T1000 (cell line): ENCODE measurements at places on chromosomes 1 and 21.

GRCh38 chr1:40984531-40984930 lies 5.0 kb downstream of the CTPS1 start:
- DNase-seq = no peak

DNA sequence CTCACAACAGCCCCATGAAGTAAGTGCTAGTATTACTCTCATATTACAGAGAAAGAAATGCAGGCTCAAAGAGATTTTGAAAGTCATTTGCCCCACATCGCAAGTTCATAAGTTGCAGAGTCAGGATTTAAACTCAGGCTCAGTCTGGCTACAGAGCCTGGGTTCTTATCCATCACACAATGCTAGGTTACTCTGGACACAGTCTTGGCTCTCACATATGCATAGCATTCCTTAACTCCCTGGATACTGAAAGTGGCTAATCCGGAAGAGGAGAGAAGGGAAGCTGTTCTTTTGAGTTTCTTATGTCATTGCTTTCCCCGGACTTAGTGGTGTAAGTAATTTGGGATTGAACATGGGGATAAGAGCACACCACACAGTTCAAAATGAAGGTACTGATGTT lies 357.4 kb upstream of the PLXNA2 start:
- DNase-seq = no peak

DNA sequence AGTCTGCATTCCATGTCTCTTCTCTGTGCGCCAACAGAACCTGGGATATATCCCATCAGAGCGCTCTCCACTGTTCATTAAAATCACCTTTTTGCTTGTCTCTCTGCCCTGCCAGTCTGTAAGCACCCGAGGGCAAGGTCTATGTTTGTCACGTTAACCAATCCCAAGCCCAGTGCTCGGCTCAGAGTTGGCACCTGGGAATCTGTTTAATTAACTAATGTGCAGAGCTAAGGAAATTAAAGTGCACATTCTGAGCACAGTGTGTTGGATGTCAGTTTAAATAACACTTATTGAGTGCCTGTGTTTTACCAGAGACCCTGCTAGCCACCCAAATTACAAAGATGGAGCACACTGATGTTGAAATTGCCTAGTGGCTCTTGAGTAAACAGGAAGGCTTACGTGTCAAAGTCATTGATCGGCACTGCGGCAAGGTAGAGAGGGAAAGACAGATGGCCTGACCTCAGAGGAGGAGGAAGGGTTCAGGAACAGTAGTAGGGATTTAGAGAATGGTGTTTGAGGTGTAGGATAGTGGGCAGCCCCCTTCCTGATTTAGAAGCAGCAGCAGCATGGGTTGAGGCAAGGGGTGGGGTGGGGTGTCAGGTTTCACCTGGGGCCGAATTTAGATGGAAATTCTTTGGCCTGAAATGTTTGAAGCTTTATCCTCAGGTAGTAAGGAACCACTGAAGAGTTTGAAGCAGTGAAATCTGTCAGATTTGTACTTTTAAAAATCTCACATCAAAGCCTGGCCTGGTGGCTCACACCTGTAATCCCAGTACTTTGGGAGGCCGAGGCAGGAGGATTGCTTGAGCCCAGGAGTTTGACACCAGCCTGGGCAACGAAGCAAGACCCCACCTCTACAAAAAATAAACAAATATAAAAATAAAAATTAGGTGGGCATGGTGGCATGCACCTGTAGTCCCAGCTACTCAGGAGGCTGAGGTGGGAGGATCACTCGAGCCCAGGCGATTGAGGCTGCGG lies 7.7 kb downstream of the ARMH1 start:
- DNase-seq = no peak

GRCh38 chr1:3440711-3441409 lies 13.6 kb upstream of the ARHGEF16 start:
- no peak for DNase-seq

DNA sequence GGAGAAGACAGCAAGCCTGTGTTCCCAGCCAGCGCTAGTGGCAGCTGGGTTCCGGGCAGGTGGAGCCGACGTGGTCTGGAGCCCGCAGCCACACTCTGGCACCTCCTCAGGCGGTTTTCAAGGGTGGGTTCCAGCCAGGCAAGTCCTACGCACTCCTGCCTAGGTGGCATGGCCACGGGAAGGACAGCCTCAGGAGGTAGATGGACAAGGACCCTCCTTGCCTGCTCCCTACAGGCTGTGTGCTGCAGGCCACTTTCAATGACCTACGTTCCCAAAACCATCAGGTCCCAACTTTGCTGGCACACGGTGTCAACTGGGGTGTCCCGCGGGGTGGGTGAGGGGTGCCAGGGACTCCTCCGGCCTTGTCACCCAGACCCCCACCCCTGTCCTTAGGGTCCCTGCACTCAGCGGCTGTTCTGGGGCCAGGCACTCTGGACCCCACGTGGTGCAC lies 6.7 kb upstream of the PTGER3 start:
- no peak for DNase-seq

GRCh38 chr1:10941891-10942541 lies 70.4 kb upstream of the TARDBP start:
- DNase-seq = no peak

- DNase-seq = no peak
Observed at GRCh38 chr1:7516929-7517328, 254.2 kb upstream of the VAMP3 start.

DNA sequence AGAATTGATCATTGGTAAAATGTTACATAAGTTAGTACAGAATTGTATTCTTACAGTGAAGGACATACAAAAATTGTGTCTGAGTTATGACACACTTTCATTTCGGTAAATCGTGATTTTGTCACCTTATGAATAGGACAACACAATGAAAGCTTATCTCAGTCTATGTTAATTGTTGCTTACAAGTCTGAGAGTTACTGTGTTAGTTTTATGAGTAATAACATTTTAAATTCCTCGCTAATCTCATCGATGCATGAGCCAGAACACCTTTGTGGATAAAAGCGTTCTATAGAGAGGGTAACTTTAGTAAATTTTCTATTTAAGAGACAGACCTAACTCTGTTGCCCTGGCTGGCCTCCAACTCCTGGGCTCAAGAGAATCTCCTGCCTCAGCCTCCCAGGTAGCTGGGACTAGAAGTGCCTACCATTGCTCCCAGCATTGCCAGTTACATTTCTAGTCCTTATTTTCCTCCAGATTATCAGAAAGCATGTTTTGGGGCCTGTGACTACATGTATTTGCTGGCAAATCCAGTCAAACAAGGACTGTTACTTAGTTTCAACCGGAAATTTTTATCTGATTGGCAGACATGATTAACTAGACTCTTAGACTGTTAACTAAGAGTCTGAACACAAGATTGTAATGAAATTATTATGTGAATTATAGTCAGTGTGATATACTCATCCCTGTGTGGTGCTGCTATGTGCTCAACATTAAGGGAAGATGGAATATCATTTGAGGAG lies 3.0 kb downstream of the PRRC2C start:
- DNase-seq = no peak

DNA sequence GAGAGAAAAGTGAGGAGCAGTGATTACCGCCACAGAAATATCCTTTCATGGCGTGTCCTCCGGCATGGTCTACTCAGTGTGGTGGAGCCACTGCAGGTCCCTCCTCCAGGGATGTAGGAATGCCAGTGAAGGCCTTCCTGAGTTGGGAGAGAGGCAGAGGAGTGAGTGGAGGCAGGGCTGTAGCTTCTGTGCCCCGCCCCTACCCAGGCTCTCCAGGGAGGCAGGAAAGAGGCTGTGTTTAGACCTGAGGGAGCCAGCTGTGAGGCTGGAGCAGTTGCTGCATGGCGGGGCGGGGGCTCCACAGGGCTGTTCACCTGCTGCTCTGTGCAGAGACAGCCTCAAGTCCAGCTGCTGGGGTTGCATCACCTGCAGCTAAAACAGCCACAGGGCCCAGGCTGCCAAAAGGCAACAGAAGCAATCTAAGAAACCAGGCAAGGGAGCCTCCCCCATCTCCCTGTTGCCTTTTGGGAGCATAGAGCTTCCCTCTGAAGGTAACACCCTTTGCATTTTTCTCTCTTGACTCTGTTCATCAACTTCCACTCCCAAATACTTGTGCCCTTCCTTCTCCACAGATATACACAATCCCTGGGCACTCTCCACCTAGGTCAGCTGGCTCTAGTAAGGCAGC lies 801 bp upstream of the ANXA9 start:
- DNase-seq = peak; percentile 14

DNA sequence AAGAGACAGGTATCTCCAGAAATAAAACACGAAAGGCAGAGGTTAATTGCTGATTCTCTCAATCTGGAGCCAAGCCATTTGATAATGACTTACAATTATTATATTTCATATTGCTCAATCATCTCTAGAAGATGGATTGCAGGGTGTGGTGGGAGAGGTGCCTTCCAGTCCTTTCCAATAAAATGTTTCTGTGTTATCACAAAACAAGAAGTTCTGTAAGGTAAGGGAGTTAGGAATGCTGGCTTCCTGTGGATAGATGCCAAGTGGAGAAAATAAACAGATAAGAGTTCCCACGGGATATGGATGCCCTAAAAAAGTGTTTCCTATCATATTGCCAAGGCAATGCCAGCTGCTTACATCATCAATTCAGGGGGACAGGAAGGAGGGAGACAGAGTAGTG lies 7.2 kb upstream of the CCN1 start:
- DNase-seq = no peak

GRCh38 chr1:206700445-206701036 lies 15.8 kb downstream of the MAPKAPK2 start:
- no peak for DNase-seq

DNA sequence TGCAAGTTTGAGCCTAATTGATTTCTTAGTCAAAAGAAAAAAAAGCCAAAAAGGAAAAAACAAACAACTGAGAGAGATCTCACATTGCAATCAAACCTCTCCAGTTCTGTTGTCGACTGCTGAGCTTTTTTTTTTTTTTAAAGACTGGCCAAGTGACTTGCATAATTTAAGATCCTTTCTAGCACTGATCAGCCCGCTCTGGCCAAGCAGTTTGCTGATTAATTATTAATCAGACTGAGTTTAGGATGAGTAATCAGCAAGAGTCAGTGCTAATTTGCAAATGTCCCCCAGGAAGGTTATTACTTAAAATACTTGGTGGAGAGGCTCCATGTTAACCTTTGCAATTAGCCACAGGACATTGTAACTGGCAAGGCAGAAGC lies 39.3 kb downstream of the HMGB4 start:
- DNase-seq = no peak

DNA sequence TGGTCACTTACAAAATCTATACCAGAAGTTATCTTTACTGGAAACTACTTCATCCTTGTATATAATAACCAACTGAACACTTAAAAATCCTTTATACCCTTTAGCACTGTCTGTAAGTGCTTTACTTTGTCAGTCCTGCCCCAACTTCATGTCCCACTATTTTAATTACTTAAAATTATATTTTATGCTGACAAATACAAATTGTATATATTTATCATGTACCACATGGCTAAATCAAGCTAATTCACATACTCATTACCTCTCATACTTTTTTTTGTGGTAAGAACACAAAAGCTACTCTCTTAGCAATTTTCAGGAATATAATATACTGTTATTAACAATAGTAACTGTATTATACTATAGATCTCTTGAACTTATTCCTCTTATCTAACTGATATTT lies 63.0 kb downstream of the EVI5 start:
- no peak for DNase-seq

- no peak for DNase-seq
Observed at GRCh38 chr1:199394856-199395255, 632.7 kb upstream of the NR5A2 start.

- peak; percentile 35 for DNase-seq
Observed at GRCh38 chr1:75615613-75616435, 4.9 kb upstream of the SLC44A5 start.

- DNase-seq = no peak
Observed at GRCh38 chr1:167938080-167938636, 1.3 kb upstream of the MPC2 start.

DNA sequence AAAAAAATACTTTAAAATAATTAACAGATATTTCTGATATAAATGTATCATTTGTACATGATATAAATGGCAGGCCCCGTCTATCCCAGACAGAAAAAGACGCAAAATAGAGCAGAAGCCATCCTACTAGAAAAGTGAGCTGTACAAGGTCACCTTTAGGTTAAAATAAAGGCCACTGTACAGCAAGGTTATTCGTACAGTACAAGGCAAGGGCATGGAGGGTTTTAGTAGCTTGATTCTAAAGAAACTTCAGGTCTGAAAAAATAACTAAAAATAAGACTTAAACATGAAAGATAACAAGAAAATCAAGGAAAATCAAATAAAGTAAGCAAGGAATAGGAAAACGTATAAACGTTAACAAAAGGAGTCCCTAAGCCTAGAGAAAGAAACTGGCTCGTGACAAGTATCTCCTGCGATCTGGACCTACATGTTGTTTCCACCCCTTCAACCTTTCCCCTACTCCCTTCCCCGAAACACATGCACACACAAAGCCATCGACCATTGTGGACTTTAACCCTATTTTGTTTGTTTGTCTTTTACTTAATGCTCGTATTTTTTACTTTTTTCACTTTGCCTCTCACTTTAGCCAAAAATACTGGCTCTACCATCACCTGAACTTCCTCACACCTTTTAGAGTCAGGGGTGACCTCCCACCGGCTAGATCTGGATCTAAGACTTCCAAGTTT lies 26.5 kb upstream of the SLC30A10 start:
- DNase-seq = no peak

GRCh38 chr21:16330082-16330907 lies 600.5 kb downstream of the USP25 start:
- DNase-seq = no peak

DNA sequence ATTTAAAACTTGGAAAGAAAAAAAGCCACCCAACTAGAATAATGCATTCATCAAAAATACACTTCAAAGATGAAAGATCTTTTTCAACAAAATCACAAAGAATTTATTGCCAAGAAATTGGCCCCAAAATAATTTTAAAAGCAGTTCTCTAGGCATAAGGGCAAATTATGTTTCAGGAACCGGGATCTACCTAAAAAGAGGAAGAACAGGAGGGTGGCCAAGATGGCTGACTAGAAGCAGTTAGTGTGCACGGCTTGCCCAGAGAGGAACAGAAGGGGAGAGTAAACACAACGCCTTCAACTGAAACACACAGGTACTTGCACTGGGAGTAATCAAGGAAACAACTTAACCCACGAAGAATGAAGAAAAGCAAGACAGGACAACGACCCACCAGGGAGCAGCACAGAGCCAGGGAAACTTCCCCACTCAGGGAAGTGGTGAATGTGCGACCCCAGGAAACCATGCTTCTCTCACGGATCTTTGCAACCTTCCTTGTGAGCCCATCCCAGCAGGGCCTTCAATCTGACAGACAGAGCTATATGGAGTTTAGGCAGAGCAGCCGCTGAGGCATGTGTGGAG lies 46.1 kb downstream of the ACKR1 start:
- no peak for DNase-seq

DNA sequence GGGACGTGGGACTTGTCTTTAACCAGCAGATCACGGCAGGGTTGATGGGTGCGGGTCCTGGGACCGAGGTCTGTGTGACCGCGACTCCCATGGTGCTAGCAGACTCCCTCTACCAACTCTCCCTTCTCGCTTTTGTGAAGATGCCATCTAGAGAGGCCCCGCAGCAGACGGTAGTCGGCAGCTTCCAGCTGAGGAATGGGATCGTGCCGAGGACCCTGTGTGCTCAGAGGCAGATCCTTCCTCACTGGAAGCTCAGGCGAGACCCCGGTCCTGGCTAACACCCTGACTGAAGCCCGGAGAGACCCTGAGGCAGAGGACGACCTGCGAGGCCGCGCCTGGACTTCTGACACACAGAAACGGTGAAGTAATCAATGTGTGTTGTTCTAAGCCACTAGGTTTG lies 12.5 kb upstream of the SPATC1L start:
- DNase-seq = no peak
